ENCODE measurements at places on chromosomes 1 and 21.

DNA sequence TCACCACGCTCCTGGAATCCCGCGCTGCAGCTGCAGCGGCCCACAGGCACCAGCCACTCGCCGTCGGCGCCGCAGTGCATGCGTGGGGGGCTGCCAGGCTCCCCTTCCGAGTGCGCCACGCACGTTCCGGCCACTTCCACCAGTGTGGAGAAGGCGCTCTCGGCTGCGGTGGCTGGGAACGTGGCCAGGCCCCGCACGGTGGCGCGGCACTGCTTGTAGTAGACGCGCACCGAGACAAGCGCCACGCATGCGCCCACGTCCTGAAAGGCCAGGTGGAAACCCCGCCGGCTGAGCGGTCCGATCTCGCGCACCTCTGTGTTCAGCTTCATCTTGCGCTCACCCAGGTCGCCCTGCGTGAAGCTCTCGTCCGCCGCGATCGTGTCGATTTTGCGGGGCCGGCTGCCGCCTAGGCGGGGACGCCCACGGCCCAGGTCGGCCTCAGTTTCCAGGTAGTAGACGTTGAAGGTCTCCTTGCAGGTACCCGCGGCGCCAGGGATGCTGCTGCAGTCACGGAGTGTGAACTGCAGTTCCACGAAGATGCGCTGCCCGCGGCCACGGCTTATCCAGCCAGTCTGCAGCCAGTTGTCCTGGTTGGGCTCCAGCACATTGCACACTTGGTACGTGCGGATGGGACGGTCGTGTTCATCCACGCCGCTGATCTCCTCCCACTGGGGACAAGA lies 3.4 kb downstream of the EPHA10 start:
- DNase-seq = no peak

DNA sequence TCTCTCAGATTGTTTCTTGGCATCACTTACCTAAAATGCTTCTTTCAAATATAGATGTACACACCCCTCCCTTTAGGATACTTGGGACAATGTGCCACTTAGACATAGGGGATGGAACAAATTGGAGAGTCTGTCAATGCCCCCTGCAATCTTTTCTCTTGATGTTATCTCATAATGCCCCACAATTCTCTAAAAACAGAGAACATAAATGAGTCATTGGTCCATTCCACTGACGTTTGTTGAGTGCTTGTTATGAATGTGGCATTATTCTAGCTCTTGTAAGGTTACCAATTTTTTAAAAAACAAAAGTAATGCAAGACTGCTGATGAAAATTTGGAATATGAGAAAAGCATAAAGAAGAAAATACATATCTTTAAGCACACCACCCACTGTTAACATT lies 5.6 kb upstream of the SMIM11 start:
- DNase-seq = no peak

GRCh38 chr1:57109247-57109646 lies 143.4 kb upstream of the C8B start:
- DNase-seq = no peak

DNA sequence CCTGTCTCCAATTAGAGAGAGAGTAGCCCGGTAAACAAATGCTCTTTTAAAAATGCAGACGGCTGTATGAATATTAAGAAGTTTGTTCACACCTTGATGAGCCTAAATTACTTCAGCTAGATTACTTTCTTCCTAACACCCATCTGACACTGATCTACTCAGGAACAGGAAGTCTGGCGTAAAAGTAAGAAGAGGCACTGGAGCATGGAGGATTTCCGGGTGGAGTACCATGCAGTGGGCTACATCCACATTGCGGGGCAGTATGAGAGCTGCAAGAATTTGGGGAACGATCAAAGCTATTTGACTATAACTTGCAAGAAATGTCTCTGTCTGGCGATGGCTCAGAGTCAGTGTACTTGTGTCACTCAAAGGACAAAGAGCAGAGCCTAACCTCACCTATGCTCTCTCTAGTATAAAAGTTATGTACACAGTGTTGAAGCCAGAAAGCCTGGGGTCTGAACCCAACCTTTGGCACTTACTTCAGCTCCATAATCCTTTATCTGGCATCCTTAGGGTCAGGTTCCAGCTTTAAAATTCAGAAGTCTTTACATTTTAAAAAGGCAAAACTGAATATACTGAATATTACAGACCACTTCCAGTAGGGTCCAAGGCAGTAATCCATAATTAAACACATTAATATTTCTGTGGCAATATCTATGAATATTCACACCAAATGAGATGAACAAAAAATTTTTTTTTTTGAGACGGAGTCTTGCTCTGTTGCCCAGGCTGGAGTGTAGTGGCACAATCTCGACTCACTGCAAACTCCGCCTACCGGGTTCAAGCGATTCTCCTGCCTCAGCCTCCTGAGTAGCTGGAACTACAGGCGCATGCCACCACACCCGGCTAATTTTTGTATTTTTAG lies 7.9 kb upstream of the GNPAT start:
- no peak for DNase-seq

- DNase-seq = no peak
These were observed 28.9 kb upstream of the CLSTN1 start for GRCh38 chr1:9852410-9853248.

DNA sequence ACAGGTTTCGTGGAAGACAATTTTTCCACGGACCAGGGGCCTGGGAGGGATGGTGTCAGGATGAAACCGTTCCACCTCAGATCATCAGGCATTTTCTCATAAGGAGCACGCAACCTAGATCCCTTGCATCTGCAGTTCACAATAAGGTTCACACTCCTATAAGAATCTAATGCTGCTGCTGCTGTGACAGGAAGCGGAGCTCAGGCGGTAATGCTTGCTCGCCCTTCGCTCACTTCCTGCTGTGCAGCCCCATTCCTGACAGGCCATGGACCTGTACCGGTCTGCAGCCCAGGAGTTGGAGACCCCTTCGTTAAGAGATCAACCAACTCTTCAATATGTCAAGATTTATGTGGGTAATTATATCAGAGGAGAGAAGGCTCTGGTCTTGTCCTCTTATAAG lies 3.3 kb upstream of the DHX9 start:
- no peak for DNase-seq

- no peak for DNase-seq
These were observed 183.0 kb upstream of the HOOK1 start for GRCh38 chr1:59631561-59632255.

GRCh38 chr1:230321741-230322420 lies 104.3 kb downstream of the PGBD5 start:
- DNase-seq = no peak

DNA sequence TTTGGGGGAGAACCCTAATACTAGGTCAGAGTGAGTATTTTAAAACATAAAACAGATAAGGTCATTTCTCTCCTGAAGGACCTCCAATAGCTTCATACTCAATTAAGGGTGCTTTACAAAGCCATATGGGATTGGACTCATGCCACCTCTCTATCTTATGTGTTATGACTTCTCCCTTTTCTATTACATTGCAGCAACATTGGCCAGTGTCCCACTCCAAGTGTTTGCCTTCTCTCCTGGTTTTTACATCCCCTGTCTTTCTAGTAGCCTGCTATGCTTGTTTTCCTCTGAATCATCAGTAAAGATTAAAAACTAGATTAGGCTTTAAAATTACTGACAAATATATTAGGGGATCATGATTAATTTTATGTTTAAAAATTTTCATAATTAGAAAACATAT lies 66.6 kb downstream of the SCMH1 start:
- no peak for DNase-seq

GRCh38 chr1:167670563-167670962 lies 40.5 kb downstream of the RCSD1 start:
- no peak for DNase-seq

DNA sequence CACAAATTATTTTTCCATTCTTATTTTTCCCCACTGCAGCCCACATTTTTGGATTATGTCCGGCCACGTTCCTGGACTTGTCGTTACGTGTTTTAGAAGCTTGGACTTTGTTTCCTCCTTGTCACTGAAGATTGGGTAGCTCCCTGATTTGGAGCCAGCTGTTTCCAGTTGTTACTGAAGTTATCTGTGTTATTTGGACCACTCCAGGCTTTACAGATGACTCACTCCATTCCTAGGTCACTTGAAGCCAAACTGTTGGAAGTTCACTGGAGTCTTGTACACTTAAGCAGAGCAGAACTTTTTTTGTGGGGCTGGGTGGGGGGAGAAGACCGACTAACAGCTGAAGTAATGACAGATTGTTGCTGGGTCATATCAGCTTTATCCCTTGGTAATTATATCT lies 12.2 kb upstream of the AXDND1 start:
- no peak for DNase-seq

GRCh38 chr1:19926296-19927129 lies 3.1 kb upstream of the PLA2G2E start:
- no peak for DNase-seq

GRCh38 chr1:42302034-42302433 lies 33.0 kb downstream of the FOXJ3 start:
- no peak for DNase-seq

- no peak for DNase-seq
These were observed 292.5 kb downstream of the NCAM2 start for GRCh38 chr21:21290751-21291150.

GRCh38 chr1:1755426-1755825 lies 22.8 kb downstream of the NADK start:
- DNase-seq = no peak
